ENCODE measurements at places on chromosomes 12 and 14.

- no peak for DNase-seq
Measured at GRCh38 chr14:89956661-89957009, 908 bp downstream of the TDP1 start.

- no peak for DNase-seq
Measured at GRCh38 chr12:67504026-67504425, 144.5 kb upstream of the DYRK2 start.

- no peak for DNase-seq
Measured at GRCh38 chr12:26273811-26274210, 78.4 kb downstream of the SSPN start.

DNA sequence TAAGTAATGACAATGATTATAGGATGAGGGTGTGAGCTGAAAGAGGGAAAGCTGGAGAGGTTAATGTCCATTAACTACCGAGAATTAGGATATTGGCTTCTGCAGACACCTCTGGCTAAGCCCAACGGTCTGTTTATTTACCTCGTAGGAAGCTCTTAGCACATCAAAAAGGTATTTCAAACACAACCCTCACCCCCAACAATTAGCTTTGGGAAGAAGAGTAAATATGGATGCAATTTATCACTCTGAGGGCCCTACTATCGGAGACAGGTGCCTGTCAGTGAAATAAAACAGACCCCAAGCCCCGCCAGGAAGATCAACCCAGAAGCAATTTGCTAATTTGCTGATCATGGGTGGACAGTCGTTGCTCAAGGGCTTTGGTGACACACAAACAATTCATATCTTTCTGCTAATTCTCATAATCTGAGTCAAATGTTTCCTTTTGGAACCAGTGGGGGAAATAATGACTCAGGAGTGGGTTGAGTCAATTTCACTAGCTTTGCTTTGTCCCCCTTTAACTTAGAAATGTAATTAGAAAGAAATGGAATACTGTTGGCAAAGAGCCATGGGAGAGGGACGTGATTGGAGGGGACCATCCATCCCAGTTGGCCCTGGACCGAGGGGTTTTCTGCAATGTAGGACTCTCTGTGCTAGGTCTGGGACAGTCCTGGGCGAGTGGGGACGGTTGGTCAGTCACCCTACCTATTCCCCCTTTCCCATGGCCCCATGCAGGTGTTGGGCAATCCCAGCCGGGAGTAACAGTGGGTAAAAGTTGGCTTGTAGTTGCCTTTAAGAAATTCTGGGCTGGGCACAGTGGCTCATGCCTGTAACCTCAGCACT lies 99.1 kb upstream of the MED13L start:
- no peak for DNase-seq

DNA sequence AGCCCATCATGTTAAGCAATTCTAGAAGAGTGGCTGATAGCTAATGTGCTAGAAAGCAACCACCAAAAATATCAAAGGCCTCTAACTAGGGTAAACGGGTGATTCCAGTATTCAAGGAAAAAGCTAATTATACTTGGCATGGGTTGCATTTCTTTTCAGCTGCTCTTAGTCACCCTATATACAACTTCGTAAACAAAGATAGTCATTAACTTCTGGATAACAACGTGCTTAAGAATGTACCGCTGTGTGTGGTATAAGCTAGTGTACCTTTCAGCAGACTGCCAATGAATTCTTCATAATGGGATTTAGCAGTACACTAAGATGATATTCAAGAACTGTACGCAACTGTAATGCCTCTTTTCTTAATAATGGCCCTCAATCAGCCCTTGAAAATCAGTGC lies 42.2 kb upstream of the SLC6A13 start:
- DNase-seq = no peak

DNA sequence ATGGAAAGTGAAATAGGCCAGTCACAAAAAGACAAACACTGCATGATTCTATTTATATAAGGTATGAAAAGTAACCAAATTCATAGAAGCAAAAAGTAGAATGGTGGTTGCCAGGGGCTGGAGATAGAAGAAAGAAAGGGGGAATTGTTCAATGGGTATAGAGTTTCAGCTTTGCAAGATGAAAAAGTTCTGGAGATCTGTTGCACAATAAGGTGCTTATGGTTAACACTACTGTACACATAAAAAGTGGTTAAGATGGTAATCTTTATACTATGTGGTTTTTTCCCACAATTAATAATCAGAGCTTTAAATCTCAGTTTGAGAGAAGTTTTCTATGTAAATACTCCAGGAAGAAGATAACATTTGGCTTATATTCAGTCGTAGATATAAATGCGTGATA lies 73.4 kb downstream of the SLC38A4 start:
- no peak for DNase-seq

- peak; percentile 61 for DNase-seq
Measured at GRCh38 chr14:68788996-68789820, 3.7 kb downstream of the ZFP36L1 start.

DNA sequence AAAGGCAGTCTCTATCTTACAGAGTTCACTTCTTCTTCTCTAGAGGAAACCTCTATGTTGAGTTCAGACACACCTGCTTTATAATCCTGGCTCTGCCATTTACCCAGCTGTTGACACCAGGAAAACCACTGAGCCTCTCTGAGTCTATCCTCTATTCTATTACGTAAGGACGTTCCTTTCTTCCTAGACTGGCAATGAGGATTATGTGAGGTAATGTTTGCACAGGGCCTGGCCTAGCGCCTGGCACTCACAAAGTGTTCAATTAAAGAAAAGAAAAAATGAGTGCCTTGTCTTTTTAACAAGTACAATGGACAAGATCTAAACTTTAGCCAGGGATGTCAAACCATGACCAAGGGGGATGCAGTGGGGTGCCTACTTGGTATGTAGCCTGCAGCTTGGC lies 641.9 kb upstream of the TBX3 start:
- DNase-seq = no peak

DNA sequence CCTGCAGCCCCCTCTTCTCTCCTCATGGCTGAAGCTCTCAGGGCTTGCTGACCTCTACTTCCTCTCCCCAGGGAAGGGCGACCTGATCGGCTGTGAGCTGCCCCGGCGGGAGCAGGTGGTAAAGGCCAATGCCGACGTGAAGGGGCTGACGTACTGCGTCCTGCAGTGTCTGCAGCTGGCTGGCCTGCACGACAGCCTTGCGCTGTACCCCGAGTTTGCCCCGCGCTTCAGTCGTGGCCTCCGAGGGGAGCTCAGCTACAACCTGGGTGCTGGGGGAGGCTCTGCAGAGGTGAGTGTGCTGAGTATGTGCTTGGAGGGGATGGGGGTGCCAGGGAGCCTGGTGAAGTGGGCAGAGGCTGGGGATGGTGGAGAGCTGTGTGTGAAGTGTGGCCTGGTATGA lies 13.7 kb downstream of the MCRS1 start:
- DNase-seq = no peak

GRCh38 chr12:120571299-120571698 lies 9.9 kb downstream of the POP5 start:
- DNase-seq = no peak

GRCh38 chr14:94601884-94602391 lies 10.3 kb upstream of the SERPINA3 start:
- DNase-seq = peak; percentile 44

GRCh38 chr14:78178971-78179370 lies 8.8 kb downstream of the NRXN3 start:
- DNase-seq = no peak

DNA sequence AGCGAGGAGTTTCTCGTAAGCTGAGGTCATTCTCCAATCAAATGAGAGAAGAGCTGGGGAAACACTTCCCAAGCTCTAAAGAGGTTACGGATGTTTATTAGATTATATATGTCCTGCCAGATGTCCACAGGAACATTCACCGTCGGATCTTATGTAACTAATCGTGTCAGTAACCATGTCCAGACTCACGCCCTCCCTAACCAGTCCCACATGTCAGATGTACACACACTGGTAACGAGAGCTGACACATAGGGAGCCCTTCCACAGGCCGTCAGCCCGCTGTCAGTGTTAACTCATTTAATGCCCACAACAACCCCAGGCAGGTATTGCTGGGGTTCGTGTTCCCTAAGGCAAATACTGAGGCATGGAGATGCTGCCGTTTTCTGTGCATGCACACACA lies 223.7 kb upstream of the RTL1 start:
- DNase-seq = no peak

GRCh38 chr12:5927732-5928516 lies 17.1 kb downstream of the ANO2 start:
- DNase-seq = no peak

GRCh38 chr14:53218161-53218560 lies 65.0 kb upstream of the DDHD1 start:
- DNase-seq = no peak

Measured in anterior cingulate cortex (tissue), 58 donors.